Skeletal muscle cell (primary cell): ENCODE measurements at places on chromosomes 12 and 14.

DNA sequence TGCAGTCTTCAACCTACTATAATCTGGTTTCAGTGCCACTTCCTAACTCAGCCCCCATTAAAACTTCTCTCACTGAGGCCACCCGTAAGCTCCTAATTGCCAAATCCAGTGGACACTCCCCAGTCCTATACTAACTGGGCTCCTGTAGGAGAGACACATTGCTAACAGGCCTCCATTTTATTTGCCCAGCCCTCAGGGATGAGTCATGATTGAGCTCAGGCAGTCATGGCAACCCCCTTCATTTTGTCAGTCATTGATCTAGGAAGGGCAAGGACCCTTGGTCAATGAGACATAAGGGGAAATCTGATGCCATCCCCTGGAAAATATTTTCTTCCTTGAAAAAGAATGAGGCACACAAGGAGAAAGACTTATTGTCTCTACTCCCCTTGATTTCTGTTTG lies 70.1 kb upstream of the HIF1A start:
- no peak for DNase-seq

GRCh38 chr12:85814741-85815140 lies 21.5 kb downstream of the RASSF9 start:
- no peak for DNase-seq

GRCh38 chr12:14619741-14620501 lies 52.2 kb upstream of the PLBD1 start:
- DNase-seq = no peak

DNA sequence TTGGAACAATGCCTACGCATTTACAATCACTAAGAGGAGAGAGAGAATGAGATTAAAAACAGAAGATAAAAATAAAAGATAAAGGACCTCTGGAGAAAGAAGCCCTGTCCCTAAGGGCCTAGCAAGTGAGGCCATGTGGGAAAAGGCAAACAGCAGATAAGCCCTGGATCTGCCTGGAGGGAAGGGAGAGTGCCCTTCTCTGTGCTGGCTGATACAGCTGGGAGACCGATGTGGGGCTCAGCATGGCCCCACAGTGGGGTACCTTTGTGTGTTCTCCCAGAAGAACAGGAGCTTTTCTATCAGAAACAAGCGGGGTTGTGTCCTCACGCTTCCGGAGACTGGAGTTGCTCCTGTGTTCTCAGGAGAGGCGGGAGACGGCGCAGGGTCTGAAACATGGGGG lies 59.9 kb downstream of the TMCC3 start:
- no peak for DNase-seq

- DNase-seq = no peak
Observed at GRCh38 chr12:56086096-56086495, 6.1 kb downstream of the ERBB3 start.

GRCh38 chr14:52902971-52903619 lies 47.8 kb downstream of the FERMT2 start:
- no peak for DNase-seq

DNA sequence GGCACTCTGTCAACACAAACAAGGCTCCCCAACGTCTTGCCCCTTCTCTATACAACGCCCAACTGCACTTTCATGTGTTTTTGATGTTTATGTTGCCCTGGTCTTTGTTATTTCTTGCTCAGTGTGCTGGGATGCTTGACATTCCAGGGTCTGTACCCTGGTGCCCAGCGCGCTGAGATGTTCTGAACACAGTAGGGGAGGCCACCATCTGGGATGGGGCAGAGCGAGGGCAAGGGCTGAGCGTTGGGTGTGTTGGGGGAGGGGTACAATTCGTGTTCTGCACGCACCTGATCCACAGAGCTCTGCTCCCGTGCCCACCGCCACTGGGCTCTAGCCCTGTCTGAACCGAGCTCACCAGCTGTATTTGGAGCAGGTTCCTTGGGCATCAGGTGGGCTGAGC lies 52.9 kb downstream of the ISCA2 start:
- no peak for DNase-seq

DNA sequence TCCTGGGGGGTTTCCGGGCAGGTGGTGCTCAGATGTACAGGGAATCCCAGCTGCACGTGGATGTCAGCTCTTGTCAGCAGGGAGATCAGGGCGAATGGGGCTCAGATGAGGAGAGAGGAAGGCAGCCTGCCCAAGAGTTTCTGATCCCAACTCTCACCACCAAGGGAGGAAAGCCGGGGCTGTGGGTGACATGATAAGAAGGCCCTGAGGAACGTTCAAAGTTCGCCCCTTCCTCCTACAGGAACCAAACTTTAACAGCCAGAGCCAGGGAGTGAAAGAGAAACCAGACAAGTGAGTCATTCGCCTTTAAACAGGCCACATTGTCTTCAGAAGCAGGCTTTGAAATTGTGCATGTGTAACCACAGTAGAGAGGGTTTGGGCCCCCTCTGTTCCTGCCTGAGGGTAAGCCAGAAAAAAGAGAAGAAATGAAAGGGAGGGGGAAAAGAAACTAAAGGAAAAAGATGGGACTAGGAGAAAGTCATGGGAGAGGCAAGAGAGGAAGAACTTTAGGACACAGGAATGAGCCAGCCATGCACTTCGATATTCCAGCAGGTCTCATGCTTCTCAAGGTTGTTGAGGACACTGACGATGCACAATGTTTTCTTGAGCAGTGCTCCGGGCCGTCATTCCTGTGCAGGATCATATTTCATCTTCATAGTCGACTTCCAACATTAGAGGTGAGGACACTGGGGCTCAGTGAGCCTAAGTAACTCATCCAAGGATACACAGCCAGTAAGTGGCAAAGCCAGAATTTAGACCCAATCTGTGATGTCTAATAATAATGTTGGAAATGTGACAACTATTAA lies 691.4 kb upstream of the TBX3 start:
- peak; percentile 48 for DNase-seq

DNA sequence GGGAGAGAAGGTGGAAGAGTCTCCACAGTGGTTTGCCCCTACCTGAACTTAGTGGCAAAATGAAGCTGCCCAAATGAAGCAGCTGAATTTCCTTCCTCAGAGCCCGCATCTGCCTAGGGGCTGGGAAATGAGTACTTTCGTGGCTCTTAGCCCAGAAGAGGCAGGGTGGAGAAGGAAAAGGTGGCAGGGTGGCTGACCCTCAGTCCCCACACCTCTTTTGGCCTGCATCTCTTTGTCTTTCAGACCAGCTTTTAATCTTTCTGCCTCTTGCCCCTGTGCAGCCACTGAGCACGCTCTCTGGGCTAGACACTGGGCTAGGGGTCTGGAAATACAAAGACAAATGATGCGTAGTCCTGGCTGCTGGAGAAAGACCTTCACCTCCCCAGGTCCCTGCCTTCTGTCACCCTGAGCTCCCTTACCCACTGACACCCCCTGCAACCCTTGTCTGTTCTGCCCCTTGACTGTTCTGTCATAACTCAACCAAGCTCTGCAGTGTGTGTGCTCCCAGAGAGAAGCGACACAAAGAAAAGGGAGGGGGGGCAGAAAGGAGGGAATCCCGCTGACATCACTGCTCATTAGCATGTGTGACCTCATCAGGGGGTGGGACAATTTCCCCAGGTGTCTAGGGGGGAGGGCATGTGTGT lies 371 bp upstream of the REM2 start:
- peak; percentile 13 for DNase-seq

- DNase-seq = no peak
Observed at GRCh38 chr14:104335176-104335575, 196.8 kb downstream of the KIF26A start.

GRCh38 chr12:50313256-50313931 lies 30.1 kb upstream of the LIMA1 start:
- no peak for DNase-seq

DNA sequence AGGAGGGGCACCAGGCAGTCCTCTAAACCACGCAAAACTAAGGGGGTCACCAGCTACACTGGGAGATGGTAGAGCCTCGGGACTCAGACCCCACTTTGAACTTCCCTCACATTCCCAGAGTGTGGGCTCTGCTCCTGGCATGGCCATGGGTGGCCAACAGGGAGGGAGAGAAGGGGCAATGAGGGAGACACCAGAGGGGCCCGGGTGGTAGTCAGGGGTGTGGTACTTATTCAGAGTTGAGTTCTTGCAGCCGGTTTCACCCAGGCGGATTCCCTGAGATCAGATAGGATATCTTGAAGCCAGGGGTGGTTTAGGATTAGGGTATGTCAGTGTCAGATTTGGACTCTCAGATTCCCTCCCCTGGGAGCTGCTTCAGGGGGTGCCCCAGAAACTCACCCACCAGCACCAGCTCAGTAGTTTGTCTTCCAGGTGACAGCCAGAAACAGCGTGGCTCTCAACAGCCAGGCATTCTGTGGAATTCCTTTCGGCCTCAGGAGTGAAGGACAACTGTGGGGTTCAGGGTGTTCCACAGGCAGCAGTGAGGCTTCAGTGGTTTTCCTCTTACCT lies 56.0 kb downstream of the ELK3 start:
- no peak for DNase-seq
